ENCODE measurements at places on chromosomes 5 and 9.

DNA sequence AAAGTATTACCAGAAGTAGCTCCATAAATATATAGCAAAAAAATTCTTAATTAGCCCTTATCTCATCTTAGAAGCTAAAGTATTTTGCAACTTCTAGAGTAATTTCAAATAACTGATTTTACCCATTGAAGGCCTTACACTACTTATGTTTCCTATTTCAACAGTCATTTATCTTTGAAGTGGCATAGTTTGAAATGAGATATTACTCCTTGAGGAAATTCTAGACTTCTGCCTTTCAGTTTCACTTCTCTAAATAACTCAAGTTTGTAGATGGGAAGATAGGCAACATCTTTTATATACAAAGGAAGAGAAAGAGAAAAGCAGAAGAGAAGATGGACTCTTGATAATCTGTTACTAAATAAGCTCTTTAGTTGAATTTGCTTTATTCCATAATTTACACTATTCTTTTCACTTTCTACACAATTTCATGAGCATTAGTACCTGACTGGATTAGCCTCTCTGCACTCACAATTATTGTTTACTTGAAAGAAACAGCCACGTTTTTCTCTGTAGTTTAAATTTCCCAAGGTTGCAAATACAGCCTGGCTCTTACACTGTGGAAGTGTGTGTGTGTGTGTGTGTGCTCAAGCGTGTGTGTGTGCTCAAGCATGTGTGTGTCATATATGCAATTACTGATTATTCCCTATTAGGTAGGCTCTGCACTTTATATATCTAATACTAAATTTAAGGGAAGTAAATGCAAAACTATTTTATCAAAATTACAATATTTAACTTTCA, 60.6 kb upstream of the EMB start:
- no peak for DNase-seq

DNA sequence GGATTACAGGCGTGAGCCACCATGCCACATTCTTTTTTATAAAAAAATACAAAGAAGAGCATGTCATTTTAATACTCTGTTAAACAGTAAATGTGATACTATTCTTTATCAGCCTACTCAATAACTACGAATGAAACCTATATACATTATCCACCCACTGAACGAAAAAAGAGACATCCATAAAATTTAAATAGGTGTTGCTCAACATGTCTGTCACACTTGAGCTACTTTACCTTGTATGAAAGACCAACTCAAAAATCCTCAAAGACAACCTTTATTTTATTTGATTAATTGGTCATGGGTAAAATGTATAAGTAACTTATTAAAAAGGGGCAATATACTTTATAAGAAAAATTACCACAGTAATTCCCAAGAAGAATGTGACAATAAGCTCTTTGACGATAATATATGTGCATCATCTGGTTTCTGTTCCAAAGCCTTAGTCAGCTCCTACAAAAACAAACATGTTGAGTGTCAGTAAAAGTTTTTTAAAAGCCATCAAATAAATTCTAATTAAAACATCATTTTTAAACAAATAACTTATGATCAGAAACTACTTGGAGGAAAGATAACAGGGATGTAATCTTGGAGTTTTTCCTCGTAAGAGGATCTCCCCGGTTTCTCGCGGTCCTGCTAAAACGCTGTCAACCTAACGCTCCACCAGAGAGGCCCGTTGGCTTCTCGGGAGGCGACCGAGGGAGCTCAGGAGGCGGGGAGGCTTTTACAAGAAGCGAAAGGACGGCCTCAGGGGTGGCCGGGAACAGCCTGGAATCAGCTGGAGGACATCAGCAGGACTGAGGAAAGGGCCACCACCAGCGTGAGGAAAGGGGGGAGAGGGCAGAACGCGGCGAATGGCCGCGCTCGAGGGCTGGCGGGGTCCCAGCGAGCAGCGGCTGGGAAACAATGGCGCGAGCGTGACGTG, 13.5 kb upstream of the ANKRD18B start:
- DNase-seq, result peak; percentile 7

GRCh38 chr5:1465966-1466471, 20.8 kb upstream of the SLC6A3 start:
- no peak for DNase-seq

- no peak for DNase-seq
These were observed 358.2 kb upstream of the DMAC1 start for GRCh38 chr9:8157683-8158324.

GRCh38 chr9:133845440-133845839, 107.3 kb upstream of the SARDH start:
- DNase-seq, result no peak

- no peak for DNase-seq
These were observed 408.7 kb downstream of the ARHGEF28 start for GRCh38 chr5:74034733-74035132.

- no peak for DNase-seq
These were observed 96.5 kb upstream of the SMARCA2 start for GRCh38 chr9:1918622-1919021.

All from CD4-positive, alpha-beta T cell (primary cell).